ENCODE measurements at places on chromosomes 4 and X.

- DNase-seq, result no peak
These were observed 98.3 kb upstream of the ANKRD50 start for GRCh38 chr4:124810827-124811226.

GRCh38 chr4:109327641-109328040, 25.2 kb upstream of the COL25A1 start:
- DNase-seq, result no peak

DNA sequence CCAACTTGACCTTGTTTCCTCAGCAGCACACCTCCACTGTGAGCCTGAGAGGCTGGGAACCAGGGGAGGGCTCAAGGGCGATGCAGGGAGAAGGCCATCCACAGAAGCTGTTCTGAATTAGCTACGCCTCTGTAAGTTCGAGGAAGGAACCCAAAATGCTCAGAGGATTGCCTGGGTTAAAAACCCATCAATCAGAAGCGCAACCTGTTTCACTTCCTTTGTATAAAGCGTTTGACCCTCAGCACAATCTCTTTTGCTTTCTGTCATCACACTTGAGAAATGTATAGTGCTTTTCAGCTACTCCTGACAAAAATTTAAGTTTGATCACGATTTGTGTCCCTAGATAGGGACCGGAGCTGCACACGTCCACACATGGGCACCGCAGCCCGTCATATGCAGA, 48.0 kb upstream of the MAP3K15 start:
- DNase-seq, result no peak

DNA sequence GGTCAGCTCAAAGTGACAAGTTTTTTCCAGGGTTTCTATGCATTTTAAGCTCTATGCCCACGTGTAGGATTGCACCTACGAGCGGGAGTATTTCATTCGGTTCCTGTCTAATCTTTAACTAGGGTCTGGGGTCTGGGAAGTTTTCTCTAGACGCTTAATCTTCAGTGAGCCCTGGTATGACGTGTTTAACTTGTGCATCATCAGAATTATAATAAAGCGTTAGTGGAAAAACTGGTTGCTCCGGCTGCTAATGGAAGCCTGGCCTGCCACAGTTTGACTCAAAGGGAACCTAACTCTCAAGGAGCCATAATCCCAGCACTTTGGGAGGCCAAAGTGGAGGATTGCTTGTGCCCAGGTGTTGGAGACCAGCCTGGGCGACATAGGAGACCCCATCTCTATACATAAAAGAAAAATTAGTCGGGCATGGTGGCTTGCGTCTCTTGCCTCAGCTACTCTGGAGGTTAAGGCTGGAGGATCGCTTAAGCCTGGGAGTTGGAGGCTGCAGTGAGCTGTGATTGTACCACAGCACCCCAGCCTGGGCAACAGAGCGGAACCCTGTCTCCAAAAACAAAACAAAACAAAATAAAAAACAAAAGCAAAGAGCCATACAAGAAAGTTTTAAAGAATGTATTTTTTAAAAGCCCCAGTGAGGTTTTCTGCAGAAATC, 30.2 kb downstream of the ARSD start:
- DNase-seq, result no peak

DNA sequence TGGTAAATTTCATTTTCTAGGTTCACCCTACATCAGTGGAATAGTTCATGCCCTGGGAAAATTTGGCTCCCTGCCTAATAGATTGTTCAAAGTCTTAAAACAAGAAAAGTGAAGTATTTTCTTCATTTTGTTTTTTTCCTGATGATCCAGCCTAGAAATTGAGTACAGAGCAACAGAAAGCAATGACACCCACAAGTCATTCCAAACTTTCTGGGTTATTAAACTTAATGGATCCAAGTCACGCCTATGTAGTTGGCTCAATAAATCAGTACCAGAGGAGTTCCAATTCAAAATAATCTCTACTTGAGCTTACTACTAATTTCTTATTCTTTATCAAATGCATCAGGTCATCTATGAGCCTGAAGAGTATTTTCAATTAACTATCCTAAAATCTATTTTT, 937.6 kb upstream of the SLIT2 start:
- DNase-seq, result no peak

DNA sequence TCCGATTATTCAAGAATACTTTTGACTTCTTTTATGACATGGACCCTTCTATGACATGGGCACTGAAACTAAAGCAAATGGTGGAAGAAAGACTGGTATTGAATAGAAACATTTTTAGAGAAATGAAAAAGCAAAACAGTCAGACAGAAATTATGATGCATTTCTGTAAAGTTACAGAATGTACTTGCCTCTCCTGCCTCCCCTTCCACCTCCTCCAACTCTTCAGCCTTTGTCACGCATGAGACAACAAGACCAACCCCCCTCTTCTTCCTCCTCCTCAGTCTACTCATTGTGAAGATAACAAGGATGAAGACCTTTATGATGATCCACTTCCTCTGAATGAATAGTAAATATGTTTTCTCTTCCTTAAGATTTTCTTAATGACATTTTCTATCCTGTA, 46.3 kb upstream of the HUWE1 start:
- no peak for DNase-seq

DNA sequence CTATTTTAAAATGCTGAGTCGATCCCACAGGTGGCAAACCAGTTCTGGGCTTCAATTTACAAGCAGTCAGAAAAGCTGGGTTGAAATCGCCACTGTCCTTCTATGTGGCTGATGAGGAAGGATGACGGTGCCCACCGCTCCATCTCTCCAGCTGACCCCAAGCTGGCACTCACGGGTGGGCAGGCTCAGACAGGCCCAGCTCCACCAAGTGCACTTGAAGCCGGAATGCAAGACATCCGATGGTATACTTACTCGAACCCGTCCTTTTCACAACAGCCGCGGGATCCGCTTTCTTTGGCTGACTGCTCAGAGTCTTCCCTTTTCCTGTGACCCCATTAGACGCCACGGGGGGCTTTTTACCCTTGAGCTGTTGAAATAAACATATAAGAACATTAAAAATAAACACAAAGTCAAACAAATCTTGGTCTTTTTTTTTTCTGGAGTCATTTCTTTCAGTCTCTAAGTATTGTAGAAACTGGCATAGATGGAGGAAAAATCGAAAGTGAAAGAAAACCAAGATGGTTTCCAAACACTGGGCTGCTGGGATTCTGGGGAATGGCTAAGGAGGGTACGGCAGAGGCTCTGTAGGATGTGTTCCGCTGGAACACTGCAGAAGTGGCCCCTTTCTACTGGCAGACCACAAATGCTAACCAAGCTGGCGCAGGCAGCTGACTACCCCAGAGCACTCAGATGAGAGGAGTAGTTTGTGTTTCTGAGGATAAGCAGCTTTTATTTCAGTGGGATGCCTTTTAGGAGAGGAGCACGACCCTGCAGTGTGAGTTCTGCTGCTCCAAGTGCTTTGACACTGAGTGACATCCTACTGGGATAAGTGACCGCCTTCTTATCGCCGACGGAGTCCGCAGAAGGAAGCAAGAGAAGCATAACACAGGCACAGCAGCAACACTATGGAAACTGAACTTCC, 160.9 kb downstream of the AFAP1 start:
- DNase-seq, result no peak

GRCh38 chr4:136032391-136032790, 1499.9 kb downstream of the PCDH18 start:
- no peak for DNase-seq

DNA sequence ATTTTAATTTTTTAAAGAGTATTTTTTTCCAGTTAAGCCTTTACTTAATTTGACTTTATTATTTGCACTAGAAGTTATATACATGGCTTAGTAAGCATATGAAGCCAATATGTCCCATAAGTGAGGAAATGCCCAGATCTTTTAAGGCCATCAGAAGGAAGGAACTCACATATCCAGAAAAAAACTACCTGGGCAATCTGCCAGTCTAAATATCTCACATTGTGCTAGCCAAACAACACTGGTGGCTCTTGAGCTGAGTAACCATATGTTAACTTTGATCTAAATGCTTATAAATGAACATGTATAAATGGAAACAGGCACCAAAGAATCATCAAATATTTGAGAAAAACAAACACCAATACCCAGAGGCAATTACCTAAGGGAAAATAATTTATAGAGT, 138.6 kb upstream of the APOOL start:
- no peak for DNase-seq

GRCh38 chr4:3311095-3311372, 18.2 kb downstream of the RGS12 start:
- DNase-seq, result no peak

DNA sequence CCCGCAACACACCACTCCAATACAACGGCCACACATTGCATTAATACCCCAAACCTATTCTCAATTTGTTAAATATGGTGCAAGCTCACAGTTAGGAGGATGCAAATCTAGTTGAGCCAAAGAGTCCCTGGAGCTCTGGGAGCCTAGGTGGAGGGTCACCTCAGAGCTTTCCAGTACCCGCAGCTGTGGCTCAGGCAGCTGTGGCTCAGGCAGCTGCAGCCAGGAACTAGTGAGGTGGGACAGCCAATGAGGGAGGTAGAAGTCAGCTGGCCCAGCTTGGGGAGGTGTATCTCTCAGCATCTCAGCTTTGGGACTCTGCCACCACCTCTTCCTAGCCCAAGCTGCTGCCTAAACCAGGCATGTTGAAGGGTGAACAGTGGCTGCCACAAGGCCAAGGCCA, 36.7 kb upstream of the ARHGAP6 start:
- DNase-seq, result no peak

GRCh38 chr4:26239801-26240200, 81.0 kb upstream of the RBPJ start:
- no peak for DNase-seq

DNA sequence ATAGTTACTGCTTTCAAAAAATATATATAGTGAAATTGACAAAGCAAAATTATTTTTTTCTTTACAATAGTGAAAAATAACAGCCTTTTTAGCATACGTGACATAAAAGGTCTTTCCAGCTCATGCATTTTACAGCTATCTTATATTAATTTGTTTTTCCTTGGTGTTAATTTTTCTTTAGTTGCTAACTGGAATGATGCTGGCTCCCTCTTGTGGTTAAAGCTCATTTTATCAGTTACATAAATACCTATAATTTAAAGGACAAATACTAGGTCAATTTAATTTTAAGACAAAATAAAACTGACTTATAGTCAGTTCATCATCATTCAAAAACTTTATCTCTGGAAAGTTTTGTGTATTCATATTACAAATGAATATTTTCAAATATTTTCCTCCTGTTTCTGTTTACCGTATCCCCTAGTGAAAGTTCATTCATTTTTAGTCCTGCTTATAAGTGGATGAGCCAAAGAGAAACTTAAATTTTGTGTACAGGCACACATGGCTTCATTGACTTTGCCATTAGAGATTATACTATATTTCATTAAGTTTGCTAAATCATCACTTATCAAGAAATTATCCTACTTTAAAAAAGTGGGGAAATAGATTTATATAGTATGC, 9.9 kb upstream of the ANAPC4 start:
- DNase-seq, result no peak

- DNase-seq, result no peak
These were observed 34.2 kb downstream of the TSC22D3 start for GRCh38 chrX:107741404-107741790.

GRCh38 chr4:90960840-90961239, 833.6 kb downstream of the CCSER1 start:
- no peak for DNase-seq

All from effector memory CD8-positive, alpha-beta T cell (primary cell).